ENCODE measurements at places on chromosomes 16 and 17.

- no peak overlapping the region for H3K4me3 ChIP-seq
- DNase-seq: peak; percentile 93
- H3K27ac ChIP-seq: no peak overlapping the region
- no peaks in the 10 kb centered on the region for H3K4me1 ChIP-seq
- H3K36me3 ChIP-seq: no peaks in the 10 kb centered on the region
- H3K27me3 ChIP-seq: no peaks in the 10 kb centered on the region
Measured at GRCh38 chr16:83826146-83826913, 18.6 kb downstream of the HSBP1 start.

- H3K4me3 ChIP-seq: no peak overlapping the region
- no peaks in the 10 kb centered on the region for H3K27me3 ChIP-seq
- H3K4me1 ChIP-seq: no peaks in the 10 kb centered on the region
- H3K27ac ChIP-seq: no peak overlapping the region
- H3K36me3 ChIP-seq: no peaks in the 10 kb centered on the region
Measured at GRCh38 chr17:16463358-16464302, 28.4 kb downstream of the LRRC75A start.

- no peak for DNase-seq
- H3K4me3 ChIP-seq: no peak overlapping the region
- no peak overlapping the region for H3K27ac ChIP-seq
- no peaks in the 10 kb centered on the region for H3K4me1 ChIP-seq
Measured at GRCh38 chr16:22638393-22639206, 127.9 kb downstream of the NPIPB5 start.

GRCh38 chr16:81053761-81054160 lies 18.1 kb downstream of the ATMIN start:
- H3K4me1 ChIP-seq: no peaks in the 10 kb centered on the region
- H3K4me3 ChIP-seq: no peak overlapping the region
- DNase-seq: no peak
- H3K27ac ChIP-seq: no peak overlapping the region
- no peaks in the 10 kb centered on the region for H3K36me3 ChIP-seq
- no peaks in the 10 kb centered on the region for H3K27me3 ChIP-seq

DNA sequence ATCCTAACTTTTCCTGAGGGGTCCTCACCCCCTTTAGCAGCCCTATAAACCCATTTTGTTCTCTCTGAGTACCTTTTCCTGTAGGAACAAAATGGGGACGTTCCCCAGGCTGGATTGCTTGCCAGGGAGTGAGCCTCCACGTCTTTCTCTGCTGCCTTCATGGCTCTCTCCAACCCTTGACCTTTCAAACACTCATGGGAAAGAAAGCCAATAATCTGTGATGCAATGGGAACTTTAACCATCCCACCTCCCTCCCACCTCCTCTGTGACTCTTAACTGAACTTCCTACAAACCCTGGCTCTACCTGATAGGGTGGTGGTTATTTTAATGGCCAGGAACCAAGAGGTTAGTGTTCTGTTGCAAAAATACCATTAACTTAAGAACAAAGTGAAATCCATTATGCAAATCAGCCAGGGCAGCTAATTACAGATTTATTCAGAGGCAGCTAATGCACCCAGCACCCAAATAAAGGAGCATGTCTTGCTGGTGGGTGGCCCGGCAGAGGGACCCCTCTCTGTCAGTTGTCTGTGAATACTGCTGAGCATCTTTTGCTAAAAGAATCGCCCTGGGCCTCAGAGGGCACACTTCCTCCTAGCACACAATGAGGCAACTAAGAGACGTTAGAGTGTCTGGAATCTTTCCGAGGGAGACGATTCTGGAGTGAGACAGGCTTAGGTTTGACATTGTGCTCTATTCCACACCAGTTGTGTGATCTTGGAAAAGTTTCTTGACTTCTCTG lies 3.0 kb downstream of the PIPOX start:
- H3K4me1 ChIP-seq: peaks cover 1% of the 10 kb centered on the region
- H3K4me3 ChIP-seq: no peak overlapping the region
- no peak overlapping the region for H3K27ac ChIP-seq
- no peaks in the 10 kb centered on the region for H3K36me3 ChIP-seq
